Stimulated activated CD4-positive, alpha-beta T cell treated with anti-CD3 and anti-CD28 coated beads, TNF-alpha, amount 100 ng/mL, for 4 hours (primary cell): ENCODE measurements at places on chromosomes 5 and 9.

DNA sequence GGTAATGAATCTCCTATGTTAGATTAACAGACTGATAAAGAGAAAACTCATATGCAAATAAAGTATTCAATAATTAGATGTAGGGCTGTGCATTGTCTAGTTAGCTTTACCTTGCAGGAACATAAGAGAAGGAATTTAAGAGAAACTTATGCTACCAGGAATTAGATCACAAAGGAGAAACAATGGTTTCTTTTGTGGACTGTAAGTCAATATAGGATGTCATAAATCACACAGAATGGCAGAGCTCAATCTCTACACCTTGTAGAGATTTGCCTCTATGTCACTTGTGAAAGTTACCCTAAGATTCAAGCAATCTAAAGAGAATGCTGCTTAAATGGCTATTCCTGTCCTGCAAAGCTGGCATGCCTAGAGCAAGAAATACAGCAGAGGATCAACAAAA is 26.0 kb downstream of the SLCO4C1 start:
- no peak for DNase-seq

DNA sequence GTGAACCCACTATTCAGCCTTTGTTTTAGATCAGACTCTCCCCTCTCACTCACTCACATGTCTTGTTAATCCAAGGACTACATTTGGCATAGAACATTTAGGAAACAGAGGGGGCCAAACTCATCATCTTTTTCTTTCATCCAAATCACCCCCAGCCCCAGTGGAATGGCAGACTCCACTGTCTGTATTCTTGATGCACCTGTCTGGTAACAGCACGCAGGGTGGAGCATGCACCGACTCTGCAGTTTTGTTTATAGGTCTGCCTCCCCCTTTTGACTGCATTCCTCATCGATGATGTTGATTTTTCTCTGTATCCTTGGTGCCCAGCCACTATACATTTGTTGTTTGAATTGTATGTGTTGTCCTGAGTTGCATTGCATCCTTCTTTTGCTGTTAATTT is 66.0 kb downstream of the ANGPTL2 start:
- DNase-seq: no peak

DNA sequence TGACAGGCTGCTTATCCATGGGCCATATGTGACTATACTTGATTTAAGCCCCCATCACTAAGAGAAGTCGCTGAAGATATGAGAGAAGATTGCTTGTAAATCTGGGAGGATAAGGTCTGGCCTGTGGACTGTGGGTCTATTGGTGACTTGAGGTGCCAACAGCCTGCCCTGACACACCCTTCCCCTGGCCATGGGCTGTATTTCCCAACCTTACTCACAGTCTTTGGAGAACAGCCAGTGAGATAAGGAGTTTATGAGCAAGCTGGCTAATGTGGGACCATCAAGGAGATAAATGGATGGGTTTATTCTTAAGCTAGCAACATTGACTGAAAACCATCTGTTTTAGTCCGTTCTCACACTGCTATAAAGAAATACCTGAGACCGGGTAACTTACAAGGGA is 231.3 kb downstream of the ZSWIM6 start:
- DNase-seq: no peak

GRCh38 chr5:172299916-172300439 is 16.4 kb upstream of the UBTD2 start:
- DNase-seq: no peak

DNA sequence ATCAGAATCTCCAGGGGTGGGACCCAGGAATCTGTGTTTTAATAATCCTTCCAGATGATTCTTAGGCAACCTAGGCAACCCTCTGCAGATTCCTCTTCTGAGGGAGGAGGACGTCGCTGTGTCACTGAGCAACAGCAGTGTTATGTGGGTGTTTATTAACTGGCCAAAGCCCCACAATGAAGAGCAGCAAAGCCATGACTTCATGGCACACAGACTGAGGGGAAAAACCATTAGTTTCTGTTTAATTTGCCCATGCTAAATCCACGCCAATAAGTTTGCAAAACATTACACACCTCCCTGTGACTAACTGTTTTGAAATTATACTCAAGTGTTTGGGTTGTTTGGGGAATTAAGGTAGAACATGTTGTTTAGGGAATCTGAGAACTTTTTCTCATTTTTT is 83.7 kb upstream of the TMED7 start:
- DNase-seq: no peak

DNA sequence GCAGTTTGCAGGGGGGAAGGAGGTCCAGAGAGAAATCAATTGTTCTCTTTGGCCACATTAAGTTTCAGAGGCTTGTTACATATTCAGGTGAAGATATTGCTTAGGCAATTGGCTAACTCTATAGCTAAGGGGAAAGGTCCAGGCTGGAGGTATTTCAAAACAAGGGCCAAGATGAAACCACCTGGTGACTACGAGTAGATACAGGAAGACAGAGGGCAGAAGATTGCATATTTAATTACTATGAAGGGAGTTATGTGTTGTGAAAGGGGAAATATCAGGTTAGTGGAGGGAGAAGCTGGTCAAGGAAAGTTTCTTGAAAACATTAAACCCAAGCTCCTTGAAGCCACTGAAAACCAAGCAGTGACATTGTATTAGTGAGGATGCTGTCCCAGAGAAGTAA is 1.9 kb upstream of the RAD23B start:
- no peak for DNase-seq

DNA sequence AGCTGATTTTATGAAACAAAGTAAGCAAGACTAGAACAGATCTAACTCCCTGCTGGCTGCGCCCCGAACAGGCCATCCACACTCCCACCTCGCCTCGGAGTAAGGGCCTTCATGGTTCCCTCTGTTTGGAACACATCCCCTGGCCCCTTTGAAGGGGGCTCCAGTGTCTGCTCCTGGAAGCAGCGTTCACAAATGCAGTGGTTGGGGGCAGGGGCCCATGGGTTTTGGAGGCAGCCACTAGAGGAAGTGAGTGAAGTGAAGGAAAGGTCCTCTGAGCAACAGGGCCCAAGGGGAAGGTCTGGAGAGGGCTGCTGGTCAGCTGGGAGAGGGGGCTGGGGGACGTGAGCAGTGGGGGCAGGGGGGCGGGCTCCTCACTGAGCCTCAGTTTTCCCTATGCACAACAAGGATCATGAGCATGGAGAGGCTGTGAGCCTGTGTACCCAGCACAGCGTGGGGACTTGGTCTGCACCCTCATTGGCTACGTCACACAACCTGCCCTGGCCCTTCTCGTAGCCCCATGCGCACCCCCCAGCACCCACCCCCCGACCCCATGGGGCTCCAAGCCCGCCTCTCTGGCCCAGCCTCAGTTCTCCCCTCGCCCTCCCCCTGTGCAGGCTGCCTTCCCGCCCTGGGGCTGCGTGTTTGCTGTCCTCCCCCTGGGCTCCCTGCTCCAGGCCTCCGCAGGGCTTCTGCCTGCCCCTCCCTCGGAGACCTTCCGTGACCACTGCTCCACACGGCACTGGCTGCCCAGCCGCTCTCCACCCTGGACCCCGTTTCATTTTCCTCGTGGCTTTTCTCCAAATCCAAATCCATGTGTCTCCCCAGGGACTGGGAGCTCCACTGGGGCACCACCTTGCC is 39.5 kb downstream of the RASGEF1C start:
- DNase-seq: no peak

- DNase-seq: no peak
These were observed 5.6 kb downstream of the C5orf24 start for GRCh38 chr5:134851307-134851923.

- DNase-seq: no peak
These were observed 90.5 kb downstream of the ACTL7B start for GRCh38 chr9:108765265-108765664.

- DNase-seq: no peak
These were observed 840.3 kb upstream of the SEMA6A start for GRCh38 chr5:117414926-117415325.

- no peak for DNase-seq
These were observed 6.1 kb downstream of the RPS14 start for GRCh38 chr5:150443242-150444075.

- no peak for DNase-seq
These were observed 508.6 kb downstream of the TAF11L14 start for GRCh38 chr5:18142831-18143230.

DNA sequence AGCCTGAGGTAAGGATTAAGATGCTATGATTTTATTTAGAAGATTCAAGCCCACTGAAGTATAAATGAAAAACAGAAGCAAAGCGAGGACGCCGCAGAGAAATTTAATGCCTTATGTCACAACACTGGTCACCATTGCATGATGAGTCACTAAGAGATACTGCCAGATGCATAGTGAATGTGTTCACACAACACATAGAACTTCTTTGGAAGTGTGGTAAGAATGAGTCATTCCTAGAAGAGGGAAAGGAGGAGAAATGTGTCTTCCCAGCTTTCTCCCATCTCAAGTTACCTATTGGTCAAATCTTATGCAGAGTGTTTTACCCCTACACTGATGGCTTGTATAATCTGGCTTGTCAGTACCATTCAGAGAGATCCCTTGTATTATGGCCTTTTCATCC is 465.3 kb upstream of the ARRDC3 start:
- DNase-seq: no peak

GRCh38 chr5:122516432-122516743 is 204.4 kb downstream of the SNCAIP start:
- DNase-seq: no peak

GRCh38 chr5:181134259-181134658 is 3.3 kb upstream of the OR2V1 start:
- DNase-seq: no peak

GRCh38 chr5:6708814-6709213 is 4.4 kb upstream of the TENT4A start:
- DNase-seq: no peak

- DNase-seq: no peak
These were observed 39.0 kb upstream of the EXOC3 start for GRCh38 chr5:403995-404394.

GRCh38 chr5:2147504-2148311 is 265.0 kb upstream of the IRX4 start:
- DNase-seq: no peak

DNA sequence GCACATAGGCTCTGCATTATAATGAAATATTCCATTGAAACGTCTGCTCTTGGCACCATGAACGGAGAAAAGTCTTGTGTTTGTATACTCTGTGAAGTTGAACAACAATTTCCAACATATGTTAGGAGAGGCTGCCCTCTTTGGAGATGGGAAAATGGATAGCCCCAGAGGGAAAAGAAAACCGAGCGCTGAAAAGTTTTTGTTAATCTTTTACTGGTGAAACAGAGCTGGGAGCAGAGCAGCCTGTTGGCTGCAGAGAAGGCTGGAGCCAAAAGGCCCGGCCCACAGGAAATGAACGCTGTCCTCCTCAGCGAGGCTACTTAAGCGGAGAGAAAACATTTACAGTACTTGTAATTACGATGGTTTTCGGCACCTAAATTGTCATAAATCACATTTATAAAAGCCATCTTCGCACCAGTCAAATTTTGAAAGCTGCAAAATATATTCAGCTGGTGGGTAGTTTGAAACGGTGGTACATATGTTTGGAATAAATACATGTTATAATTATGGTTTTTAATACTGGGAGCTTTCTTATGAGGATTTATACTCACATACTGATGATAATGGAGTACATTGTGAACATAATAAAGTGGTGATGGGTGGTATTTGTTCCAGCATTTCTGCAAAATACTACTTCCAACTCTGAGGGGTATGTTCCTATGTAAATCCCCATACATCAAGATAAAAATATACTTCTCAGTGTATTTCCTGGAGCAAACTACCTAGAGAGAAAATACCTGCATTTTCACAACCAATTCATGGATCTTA is 129.6 kb upstream of the CNTLN start:
- DNase-seq: no peak

DNA sequence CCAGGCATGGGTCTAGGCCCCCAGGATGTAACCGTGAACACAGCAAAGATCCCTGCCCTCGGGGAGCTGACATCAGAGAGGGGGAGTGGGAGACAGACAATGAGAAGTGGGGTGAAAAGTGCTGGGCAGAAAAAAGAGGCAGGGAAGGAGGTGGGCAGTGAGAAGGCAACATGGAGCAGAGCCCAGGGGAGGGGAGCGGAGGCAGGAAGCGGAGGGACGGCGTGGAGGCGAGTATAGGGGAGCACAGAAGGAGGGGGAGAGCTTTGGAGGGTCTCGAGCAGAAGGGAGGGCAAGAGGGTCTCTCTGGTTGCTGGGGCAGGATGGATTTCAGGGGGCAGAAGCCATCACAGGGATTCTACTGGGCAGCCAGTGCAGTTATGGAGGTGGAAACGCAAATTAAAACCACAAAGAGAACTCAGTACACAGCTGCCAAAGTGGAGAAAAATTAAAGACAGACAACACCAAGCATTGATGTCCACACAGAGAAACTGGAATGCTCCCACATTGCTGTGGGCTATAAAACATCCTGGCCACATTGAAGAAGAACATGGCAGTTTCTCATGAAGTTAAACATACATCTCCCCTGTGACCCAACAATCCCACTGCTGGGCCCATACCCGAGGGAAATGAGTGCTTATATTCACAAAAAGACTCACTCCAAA is 21.1 kb upstream of the LAMC3 start:
- DNase-seq: no peak

DNA sequence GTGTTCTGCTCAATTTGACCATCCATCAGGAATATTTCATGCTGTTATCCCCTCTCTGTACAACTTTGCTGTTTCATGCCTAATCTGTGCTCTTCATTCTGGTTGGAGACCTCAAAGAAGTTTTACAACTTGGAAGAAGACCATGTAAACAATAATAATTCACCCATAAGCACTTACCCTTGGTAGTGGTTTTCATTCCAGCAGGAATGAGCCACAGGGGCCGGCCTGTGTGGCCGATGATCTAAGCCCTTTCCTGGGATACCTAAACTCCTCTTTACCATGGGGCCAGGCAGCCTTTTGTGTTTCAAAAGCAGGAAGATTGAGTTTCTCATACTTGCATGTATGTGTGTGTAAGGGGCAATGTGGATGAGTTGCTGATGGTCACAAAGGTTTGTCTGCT is 165.0 kb downstream of the FGF1 start:
- no peak for DNase-seq

- no peak for DNase-seq
These were observed 422.7 kb upstream of the PIK3R1 start for GRCh38 chr5:67792891-67793290.

DNA sequence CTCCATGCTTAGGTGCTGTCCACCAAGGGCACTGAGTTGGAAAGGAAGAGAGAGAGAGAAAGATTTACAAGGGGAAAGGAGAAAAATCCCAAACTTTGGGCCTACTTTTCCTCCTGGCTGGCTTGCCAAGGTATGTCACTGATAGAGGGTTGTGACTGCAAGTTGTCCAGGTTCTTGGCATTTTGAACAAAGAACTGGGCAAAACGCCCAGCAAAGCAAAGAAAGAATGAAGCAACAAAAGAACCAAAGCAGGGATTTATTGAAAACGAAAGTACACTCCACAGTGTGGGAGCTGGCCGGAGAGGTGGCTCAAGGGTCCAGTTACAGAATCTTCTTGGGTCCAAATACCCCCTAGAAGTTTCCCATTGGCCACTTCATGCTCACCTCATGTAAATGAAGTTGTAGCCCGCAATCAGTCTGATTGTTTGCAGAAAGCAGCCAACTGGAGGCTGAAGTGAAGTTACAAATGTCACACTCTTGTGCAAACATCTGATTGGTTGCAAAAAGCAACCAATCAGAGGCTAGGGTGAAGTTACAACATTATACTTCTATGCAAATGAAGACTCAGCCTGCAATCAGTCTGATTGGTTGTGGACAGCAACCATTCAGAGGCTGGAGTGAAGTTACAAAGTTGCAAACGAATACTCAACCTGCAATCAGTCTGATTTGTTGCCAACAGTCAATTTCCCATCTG is 263.5 kb downstream of the YTHDC2 start:
- no peak for DNase-seq

- no peak for DNase-seq
These were observed 502.8 kb upstream of the PAPPA start for GRCh38 chr9:115650768-115651167.
